ENCODE measurements at places on chromosomes 13 and 19.

DNA sequence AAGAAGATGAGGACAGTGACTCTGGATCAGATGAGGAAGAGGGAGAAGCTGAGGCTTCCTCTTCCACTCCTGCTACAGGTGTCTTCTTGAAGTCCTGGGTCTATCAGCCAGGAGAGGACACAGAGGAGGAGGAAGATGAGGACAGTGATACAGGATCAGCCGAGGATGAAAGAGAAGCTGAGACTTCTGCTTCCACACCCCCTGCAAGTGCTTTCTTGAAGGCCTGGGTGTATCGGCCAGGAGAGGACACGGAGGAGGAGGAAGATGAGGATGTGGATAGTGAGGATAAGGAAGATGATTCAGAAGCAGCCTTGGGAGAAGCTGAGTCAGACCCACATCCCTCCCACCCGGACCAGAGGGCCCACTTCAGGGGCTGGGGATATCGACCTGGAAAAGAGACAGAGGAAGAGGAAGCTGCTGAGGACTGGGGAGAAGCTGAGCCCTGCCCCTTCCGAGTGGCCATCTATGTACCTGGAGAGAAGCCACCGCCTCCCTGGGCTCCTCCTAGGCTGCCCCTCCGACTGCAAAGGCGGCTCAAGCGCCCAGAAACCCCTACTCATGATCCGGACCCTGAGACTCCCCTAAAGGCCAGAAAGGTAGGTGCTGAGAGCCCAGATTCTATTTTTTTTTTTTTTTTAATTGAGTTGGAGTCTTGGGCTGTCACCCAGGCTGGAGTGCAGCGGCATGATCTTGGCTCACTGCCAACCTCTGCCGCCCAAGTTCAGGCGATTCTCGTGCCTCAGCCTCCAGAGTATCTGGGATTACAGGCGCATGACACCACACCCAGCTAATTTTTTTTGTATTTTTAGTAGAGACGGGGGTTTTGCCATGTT lies 2.3 kb downstream of the PPP1R15A start:
- no peak for DNase-seq

DNA sequence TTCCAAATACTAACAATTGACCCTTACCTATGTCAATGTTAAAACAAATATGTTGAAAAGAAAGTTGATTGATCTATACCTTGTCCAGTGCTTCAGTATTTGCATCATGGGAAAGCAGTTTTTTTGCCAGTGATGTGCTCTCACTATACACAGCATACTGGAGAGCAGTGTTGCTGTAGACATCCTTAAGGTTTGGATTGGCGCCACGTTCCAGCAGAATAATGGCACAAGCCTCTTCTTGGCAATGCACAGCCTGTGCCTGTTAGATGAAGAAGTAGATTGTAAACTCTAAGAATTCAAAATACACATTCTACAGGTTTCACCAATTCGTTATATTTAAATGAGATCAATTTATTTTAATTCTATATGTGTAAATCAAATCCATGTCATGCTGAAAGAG lies 43.9 kb upstream of the C1QTNF9B start:
- DNase-seq = no peak

DNA sequence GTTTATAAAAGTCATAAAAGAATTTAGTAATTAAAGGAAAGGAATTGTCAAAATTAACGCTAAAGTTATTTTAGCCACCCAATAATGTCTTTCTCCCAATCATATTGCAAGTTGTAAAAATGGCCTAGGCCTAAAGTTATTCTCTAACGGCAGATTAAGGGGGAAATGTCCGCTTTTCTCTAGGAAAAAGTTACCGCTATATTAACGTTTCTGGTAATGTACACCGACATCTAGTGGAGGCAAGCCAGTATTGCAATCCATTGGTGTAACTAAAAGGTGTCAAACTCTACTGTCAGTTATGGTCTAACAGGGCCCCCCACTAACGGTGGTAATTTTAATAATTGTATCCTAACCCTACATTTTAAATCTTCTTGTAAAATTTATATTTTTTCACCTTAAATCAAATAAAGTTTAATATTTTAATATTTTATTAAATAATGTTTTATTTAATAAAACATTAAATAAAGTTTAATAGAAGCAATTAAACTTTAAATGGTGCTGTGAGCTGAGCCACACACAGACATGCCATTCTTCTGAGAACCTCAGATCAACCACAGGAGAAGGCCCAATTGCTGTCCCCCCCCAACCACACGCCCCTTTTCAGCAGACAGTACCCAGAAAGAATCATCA lies 35.9 kb upstream of the ZSCAN5A start:
- DNase-seq = peak; percentile 9

DNA sequence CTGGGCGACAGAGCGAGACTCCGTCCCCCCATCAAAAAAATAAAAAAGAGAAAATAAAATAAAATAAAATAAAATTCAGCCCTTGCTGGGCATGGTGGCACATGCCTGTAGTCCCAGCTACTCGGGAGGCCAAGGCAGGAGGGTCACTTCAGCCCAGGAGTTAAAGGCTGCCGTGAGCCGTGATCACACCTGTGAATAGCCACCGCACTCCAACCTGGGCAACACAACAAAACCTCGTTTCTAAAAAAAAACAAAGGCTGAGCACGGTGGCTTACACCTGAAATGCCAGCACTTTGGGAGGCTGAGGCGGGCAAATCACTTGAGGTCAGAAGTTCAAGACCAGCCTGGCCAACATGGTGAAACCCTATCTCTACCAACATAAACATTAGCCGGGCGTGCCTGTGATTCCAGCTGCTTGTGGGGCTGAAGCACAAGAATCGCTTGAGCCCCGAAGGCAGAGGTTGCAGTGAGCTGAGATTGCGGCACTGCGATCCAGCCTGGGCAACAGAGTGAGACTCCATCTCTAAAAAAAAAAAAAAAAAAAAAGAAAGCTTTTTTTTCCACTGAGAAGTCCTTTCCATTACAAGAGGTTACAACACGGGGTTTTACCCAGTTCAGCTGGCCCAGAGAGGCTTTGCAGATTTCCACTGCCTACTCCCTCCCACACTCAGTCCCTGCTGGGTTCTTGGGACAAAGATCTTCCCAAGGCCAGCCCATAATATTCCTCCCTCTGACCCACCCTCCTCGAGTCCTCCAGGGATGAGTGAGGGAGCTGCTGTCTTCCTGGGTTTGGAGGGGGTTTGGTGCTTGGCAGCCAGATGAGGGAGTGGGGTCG lies 6.4 kb downstream of the ANGPTL4 start:
- no peak for DNase-seq

DNA sequence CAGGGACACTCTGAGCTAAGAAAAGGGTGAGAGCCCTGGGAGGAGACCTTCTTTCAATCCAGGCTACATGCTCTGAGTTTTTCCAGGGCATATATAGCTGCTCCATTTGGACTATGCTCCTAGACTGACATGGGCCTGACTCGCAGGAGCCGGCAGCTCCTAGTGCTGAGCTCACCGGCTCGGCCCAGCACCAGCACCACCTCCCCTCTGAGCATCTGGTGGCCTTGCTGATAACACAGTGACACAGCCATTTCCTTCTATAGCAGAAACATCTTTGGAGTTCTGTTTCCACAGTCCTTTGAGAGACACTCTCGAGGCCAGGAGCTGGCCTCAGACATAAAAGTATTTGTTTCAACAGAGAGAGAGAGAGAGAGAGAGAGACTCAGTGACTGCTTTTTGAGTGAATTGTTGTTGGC lies 184.9 kb downstream of the TM9SF2 start:
- DNase-seq = no peak

GRCh38 chr13:41312176-41312500 lies 1.1 kb downstream of the NAA16 start:
- no peak for DNase-seq

DNA sequence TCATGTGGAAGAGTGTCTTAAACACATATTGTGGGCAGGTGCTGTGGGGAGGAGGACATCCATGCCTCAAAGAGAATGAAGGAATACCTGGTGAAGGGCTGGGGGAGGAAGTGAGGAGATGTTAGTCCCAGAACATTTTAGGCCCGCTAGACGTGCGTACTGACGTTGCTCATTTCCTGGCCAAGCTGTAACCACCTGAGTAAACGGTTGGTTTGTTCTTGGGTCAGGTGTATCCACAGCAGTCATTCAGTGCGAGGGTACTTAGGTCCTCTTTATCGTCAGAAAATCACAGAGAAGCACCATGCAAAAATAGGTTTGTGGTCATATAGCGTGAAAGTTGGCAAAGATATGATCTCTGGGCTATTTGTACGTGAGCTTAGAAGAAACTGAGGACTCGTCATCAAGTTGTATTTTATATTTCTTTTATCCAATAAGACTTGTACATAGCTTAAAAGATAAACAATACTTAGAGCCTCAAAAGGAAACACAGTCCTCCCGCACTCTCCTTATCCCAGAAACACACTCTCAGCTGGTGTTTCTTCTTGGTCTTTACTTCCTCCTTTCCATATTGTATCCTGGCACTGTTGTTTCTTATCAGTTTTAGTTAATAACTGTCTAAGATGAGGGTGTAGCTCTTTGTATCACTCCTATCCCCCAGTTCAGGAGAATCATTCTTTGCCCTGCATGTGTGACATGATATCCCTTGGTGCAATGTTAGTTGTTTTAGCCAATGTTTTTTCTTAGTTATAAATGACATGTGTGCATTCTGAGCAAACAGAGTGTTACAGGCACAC lies 52.0 kb downstream of the ARHGEF7 start:
- no peak for DNase-seq

DNA sequence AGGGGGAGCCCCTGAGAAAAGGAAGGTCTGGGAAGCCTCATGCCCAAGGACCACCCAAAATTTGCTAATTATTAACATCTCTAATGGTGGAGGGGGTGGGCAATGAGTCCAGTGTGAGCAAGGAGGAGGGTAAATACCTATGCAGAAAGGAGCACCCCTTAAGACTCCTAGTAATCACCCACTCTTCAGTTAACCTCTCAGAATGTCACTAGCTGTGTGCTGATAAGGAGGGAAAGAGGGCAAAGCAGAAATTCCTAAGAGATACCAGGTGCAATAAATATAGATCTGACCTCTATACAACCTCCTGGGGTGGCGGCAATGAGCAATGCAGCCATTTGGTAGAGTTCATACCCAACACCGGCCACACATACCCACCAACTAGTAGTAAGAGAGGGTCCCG lies 12.7 kb upstream of the DPY19L3 start:
- no peak for DNase-seq

DNA sequence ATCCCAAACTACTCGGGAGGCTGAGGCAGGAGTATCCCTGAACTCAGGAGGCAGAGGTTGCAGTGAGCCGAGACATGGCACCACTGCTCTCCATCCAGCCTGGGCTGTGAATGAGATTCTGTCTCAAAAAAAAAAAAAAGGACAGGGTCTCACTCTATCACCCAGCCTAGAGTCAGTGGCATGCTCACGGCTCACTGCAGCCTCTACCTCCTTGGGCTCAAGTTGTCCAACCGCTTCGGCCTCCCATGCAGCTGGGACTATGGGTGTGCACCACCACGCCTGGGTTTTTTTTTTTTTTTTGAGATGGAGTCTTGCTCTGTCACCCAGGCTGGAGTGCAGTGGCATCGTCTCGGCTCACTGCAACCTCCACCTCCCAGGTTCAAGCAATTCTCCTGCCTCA lies 14.6 kb downstream of the MKNK2 start:
- DNase-seq = no peak

DNA sequence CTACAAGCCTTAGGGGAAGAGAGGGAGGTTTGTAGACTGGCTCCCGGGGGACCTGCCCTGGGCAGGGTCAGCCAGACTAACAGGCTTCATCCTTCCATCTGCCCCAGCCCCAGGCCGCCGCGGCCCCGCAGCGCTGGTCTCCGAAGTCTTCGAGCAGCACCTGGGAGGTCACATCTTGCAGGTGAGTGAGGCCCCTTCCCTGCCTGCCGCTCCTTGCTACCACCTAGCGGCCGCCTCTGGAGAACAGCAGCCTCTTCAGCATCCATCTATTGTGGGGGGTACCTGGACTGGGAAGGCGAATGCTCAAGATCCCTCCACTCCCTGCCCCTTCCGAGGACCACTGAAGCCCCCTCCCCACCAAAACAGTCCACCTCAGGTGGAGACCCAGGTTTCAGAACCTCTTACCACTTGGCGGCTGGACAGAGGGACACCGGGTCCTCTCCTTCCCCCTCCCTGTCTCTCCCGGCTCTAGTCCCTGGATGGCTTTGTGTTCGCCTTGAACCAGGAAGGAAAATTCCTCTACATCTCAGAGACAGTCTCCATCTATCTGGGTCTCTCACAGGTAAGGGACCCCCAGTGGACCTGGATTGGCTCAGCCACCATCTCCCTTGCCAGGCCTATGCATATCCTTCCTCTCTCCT lies 12.7 kb downstream of the NPAS1 start:
- no peak for DNase-seq

- no peak for DNase-seq
Observed at GRCh38 chr13:79030513-79030912, 371.6 kb upstream of the OBI1 start.

DNA sequence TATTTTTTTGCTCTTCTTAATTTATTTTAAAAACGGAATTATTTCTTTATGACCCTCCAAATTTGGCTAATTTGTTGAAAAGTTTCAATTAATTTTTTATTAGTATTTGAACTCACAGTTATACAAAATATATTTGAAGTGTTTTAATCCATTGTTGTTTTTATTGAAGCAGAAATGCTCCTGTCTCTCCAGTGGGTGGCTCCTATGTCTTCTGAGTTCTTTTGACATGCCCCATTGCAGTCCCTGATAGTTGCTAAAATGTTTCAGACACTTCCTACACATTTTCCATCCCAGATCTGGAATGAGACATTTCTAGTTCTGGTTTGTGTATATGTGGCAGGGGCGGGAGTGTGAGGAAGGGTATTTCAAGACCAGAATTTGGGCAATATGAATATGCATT lies 579.4 kb upstream of the PRR20A start:
- DNase-seq = no peak

- peak; percentile 49 for DNase-seq
Observed at GRCh38 chr19:54462655-54463530, 685 bp downstream of the LENG9 start.

- no peak for DNase-seq
Observed at GRCh38 chr13:30394751-30395191, 27.5 kb upstream of the UBE2L5 start.

DNA sequence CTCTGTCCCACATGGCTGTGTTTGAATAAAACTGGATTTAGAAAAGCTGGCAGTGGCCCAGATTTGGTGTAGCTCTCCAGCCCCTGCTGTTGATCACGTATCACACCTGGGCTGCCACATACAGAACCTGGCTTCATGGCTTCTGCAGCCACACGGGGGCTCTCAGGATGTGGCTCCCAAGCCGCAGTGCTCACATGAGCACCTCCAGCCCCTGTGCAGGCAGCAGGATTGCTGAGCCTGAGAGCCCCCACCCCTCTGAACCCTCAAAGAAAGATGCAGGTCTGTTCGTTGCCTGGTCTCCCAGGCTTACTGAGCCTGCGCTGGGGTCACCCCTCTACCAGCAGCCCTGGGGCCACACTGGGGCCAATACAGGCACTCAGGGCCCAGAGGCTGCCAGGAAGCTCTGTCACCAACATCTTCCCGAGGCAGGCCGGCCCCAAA lies 2.7 kb downstream of the PLEKHF1 start:
- no peak for DNase-seq

DNA sequence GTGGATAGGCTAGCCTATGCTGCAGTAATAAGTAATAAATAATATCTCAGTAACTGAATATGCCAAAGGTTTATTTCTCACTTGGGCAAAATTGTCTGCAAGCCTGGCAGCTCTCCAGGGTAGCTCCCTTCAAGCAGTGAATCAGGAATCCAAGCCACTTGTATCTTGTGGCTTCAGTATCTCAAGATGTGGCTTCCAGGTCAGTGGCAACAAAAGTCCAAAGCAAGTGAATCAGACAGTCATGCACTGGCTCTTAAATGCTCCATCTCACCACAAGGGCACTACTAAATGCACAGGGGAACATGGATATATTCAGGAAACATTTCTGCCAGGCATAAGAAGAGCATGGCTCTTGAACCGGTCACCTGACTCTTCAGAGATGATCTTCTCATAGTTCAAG lies 126.3 kb downstream of the KCTD12 start:
- DNase-seq = no peak
